Esophagus muscularis mucosa (tissue), 4 donors: ENCODE measurements at places on chromosomes 7 and 10. TPM values are rescaled to one million over a fixed set of nuclear protein-coding genes. Genes with fewer than 3 reads are reported as not detected.

DNA sequence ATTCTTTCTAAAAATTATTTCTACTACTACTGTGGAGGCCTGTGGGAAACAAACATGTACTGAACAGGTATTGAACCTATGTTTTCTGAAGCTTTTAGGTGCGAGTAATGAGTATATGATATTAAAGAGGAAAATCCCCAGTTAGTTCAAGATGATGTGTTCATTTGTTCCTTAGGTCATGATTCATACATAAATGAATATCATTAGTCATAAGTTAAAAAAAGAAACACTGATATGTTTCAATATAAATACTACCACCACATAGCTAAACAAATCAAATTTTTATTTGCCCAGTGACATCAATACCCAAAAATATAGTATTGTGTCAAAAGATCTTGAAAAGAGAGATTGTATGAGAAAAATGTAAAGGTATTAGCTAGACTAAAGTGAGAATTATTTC lies 210.7 kb upstream of the GNAI1 start:
- H3K4me1 ChIP-seq, result no peaks in the 10 kb centered on the region
- H3K36me3 ChIP-seq, result no peaks in the 10 kb centered on the region
- no peaks in the 10 kb centered on the region for H3K27me3 ChIP-seq
- DNase-seq, result no peak

DNA sequence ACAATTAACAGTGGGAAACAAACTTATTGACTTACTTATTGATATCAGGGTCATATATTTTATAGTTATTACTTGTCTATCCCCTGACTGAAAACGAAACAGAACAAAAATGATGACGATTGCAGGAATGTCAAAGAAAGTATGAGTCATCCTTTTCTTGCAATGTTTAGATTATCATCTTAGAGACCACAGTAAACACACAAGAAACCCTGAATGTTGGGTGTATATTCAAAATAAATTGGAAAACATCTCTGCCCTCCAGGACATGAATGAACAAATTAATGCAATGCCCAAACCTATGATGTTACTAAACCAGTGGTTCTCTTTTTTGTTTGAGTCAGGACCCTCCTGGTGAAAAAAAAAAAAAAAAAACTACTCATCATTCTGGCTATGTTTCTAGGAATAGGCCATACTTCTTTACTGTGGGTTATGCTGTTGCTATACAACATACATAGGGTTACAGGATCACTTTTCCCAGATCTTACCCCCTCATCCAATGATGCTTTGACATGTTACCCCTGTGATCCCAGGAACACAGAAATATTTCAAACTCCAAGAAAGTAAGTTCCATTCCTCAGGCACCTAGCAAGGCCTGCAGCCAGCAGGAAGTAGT lies 623.4 kb upstream of the IGFBP3 start:
- H3K36me3 ChIP-seq, result no peaks in the 10 kb centered on the region
- H3K4me1 ChIP-seq, result no peaks in the 10 kb centered on the region
- no peaks in the 10 kb centered on the region for H3K27me3 ChIP-seq
- DNase-seq, result no peak
- H3K4me3 ChIP-seq, result no peak overlapping the region

- no peaks in the 10 kb centered on the region for H3K36me3 ChIP-seq
- H3K4me1 ChIP-seq, result peaks cover 8% of the 10 kb centered on the region
- no peaks in the 10 kb centered on the region for H3K27me3 ChIP-seq
- H3K4me3 ChIP-seq, result no peak overlapping the region
Measured at GRCh38 chr10:121615836-121616235, 17.6 kb upstream of the FGFR2 start.

GRCh38 chr7:116569737-116570136 lies 44.9 kb downstream of the CAV1 start:
- no peak for DNase-seq
- H3K27me3 ChIP-seq, result no peaks in the 10 kb centered on the region
- no peak overlapping the region for H3K27ac ChIP-seq
- H3K36me3 ChIP-seq, result no peaks in the 10 kb centered on the region

DNA sequence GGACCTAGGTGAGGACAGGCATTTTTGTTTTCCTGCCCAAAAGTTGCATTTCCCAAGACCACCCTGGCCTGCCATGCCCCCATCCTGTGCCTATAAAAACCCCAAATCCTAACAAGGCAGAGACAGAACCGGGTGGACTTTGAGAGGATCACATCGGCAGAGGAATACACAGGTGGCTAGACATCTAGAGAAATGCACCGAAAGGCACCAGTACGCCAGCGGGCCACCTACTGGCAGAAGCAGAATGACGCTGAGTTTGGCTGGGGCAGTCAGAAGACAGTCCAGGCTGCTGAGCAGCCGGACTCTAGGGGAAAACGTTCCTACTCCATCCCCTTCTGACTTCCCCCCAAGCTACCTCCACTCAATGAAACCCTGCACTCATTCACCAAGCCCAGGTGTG lies 2.8 kb downstream of the AKR1C4 start:
- H3K4me1 ChIP-seq, result no peaks in the 10 kb centered on the region
- no peak overlapping the region for H3K4me3 ChIP-seq
- DNase-seq, result no peak
- no peaks in the 10 kb centered on the region for H3K27me3 ChIP-seq

DNA sequence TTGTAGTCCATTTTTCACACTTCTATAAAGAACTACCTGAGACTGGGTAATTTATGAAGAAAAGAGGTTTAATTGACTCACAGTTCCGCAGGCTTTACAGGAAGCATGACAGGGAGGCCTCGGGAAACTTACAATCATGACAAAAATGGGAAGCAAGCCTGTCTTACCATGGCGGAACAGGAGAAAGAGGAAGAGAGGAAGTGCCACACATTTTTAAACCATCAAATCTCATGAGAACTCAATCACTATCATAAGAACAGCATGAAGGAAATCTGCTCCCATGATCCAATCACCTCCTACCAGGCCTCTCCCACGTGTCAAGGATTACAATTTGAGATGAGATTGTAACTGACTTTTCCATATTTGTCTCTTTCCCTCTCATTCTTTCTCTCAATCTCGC lies 9.3 kb upstream of the PNPLA8 start:
- no peaks in the 10 kb centered on the region for H3K36me3 ChIP-seq
- H3K27ac ChIP-seq, result no peak overlapping the region
- no peaks in the 10 kb centered on the region for H3K27me3 ChIP-seq
- DNase-seq, result no peak
- no peaks in the 10 kb centered on the region for H3K4me1 ChIP-seq

GRCh38 chr7:70678621-70679251 lies 453.2 kb upstream of the GALNT17 start:
- H3K36me3 ChIP-seq, result no peaks in the 10 kb centered on the region
- no peaks in the 10 kb centered on the region for H3K27me3 ChIP-seq
- peaks cover 4% of the 10 kb centered on the region for H3K4me1 ChIP-seq
- no peak for DNase-seq
- no peak overlapping the region for H3K4me3 ChIP-seq

GRCh38 chr10:131396121-131397050 lies 84.9 kb upstream of the TCERG1L start:
- H3K27ac ChIP-seq, result no peak overlapping the region
- H3K4me1 ChIP-seq, result peaks cover 14% of the 10 kb centered on the region
- no peaks in the 10 kb centered on the region for H3K36me3 ChIP-seq
- no peaks in the 10 kb centered on the region for H3K27me3 ChIP-seq
- H3K4me3 ChIP-seq, result no peak overlapping the region

DNA sequence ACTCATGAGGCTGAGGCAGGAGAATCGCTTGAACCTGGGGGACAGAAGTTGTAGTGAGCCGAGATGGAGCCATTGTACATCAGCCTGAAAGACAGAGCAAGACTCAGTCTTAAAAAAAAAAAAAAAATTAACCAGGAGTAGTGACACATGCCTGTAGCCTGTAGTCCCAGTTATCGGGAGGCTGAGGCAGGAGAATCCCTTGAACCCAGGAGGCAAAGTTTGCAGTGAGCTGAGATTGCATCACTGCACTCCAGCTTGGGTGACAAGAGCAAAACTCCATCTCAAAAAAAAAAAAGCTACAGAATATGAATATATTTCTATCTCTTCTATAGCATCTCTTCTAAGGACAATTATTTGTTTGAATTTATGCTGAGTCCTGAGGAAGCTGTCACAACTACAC lies 6.5 kb downstream of the AZGP1 start:
- no peaks in the 10 kb centered on the region for H3K27me3 ChIP-seq
- no peak overlapping the region for H3K27ac ChIP-seq
- no peak overlapping the region for H3K4me3 ChIP-seq
- H3K36me3 ChIP-seq, result no peaks in the 10 kb centered on the region
- H3K4me1 ChIP-seq, result peaks cover 2% of the 10 kb centered on the region
- DNase-seq, result no peak

GHRHR gene
- not detected for total RNA-seq

GRCh38 chr7:51274001-51274400 lies 42.6 kb downstream of the COBL start:
- H3K27ac ChIP-seq, result no peak overlapping the region
- H3K4me1 ChIP-seq, result peaks cover 28% of the 10 kb centered on the region
- no peaks in the 10 kb centered on the region for H3K27me3 ChIP-seq
- no peak overlapping the region for H3K4me3 ChIP-seq
- no peaks in the 10 kb centered on the region for H3K36me3 ChIP-seq

- no peaks in the 10 kb centered on the region for H3K27me3 ChIP-seq
- peak; percentile 97 for DNase-seq
- H3K4me3 ChIP-seq, result peak overlapping the region; percentile 28
- H3K4me1 ChIP-seq, result peaks cover 87% of the 10 kb centered on the region
- H3K27ac ChIP-seq, result peak overlapping the region; percentile 100
- H3K36me3 ChIP-seq, result no peaks in the 10 kb centered on the region
Measured at GRCh38 chr10:132464256-132465192, 67.5 kb downstream of the PWWP2B start.

GRCh38 chr10:103554488-103555324 lies 61.2 kb downstream of the NEURL1 start:
- no peaks in the 10 kb centered on the region for H3K27me3 ChIP-seq
- H3K4me3 ChIP-seq, result peak overlapping the region; percentile 59
- H3K27ac ChIP-seq, result peak overlapping the region; percentile 41
- no peak for DNase-seq

- no peaks in the 10 kb centered on the region for H3K27me3 ChIP-seq
- no peak overlapping the region for H3K27ac ChIP-seq
- no peak for DNase-seq
- no peaks in the 10 kb centered on the region for H3K4me1 ChIP-seq
- no peak overlapping the region for H3K4me3 ChIP-seq
Measured at GRCh38 chr7:157553256-157553655, 216.5 kb downstream of the DNAJB6 start.

DNA sequence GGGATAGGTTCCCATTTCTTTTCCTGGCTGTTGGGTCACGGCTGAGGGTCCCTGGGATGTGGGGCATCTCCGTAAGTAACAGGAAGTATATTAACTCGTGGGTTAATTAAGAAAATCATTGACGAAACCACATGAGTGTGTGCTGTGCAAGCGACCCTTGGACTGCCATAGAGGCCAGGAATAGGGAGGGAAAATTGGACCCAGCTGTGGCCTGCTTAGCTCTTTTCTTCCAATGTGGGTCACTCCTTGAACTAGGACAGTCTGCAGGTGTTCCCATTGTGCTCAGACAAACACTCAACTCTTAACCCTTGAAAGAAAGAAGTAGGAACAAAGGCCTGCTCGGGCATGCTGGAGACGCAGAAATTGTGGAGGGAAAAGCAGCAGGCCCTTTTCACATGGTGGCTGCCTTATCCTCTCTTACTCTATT lies 25.6 kb upstream of the PLEKHA1 start:
- H3K4me1 ChIP-seq, result peaks cover 4% of the 10 kb centered on the region
- no peaks in the 10 kb centered on the region for H3K27me3 ChIP-seq
- H3K27ac ChIP-seq, result no peak overlapping the region
- DNase-seq, result no peak

DNA sequence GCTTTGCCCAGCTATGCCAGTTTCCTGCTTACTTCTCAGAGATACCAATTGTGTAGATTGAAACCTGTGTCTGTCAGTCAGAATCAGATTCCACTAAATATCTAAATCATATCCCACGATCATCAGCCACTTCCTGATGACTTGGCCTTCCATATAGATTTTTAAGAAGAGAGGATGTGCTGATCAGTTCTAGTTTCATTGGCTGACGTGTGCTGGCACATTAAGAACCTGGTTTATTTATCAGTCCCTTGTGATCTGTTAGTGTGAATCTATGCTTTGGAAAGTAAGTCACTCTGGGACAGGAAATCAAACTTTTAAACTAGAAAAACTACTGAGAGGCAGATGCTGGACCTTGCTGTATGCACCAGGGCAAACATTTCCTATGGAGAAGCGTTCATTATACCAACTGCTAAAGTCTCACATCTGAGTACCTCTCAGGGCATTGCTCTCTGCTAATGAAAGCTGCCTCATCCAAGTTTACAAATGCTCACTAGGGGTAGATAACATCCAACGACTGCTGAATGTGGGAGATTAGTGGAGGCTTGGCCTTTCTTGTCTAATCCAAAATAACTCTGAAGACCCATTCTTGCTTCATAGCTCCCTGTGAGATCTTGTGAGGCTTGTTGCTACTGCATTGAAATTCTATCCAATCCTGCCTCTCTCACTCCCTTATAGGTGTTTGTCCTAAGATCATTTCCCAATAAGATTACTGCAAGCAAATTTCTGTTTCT lies 109.1 kb downstream of the ARL4A start:
- H3K36me3 ChIP-seq, result no peaks in the 10 kb centered on the region
- H3K4me1 ChIP-seq, result no peaks in the 10 kb centered on the region
- H3K4me3 ChIP-seq, result no peak overlapping the region
- H3K27ac ChIP-seq, result no peak overlapping the region
- DNase-seq, result no peak
- H3K27me3 ChIP-seq, result no peaks in the 10 kb centered on the region

DNA sequence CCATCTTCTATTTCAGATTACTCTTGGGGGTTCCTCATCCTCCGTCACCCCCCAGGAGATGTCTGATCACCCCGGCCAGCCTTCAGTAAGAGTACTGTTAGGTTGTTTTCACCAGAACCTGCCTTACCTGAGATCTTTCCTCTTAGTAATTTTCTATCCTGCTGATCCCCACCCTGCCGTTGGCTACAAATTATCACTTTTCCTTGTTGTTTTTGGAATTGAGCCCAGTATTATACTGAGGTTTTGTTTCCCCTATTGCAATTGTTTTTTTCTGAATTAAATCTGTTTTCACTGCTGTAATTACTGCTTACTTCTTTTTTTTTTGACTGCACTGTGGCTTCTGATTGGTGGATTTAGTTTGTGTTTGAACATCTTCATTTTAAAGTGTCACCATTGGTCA lies 14.7 kb downstream of the SPAM1 start:
- no peaks in the 10 kb centered on the region for H3K4me1 ChIP-seq
- H3K27me3 ChIP-seq, result no peaks in the 10 kb centered on the region
- DNase-seq, result no peak
- H3K36me3 ChIP-seq, result no peaks in the 10 kb centered on the region

NOS3 gene
- total RNA-seq, result 3.7 TPM

GRCh38 chr7:76343294-76343930 lies 15.4 kb downstream of the YWHAG start:
- no peaks in the 10 kb centered on the region for H3K27me3 ChIP-seq
- H3K4me1 ChIP-seq, result peaks cover 39% of the 10 kb centered on the region
- no peak overlapping the region for H3K27ac ChIP-seq
- DNase-seq, result no peak

- DNase-seq, result no peak
- H3K4me3 ChIP-seq, result no peak overlapping the region
- peaks cover 33% of the 10 kb centered on the region for H3K4me1 ChIP-seq
- no peaks in the 10 kb centered on the region for H3K36me3 ChIP-seq
- no peak overlapping the region for H3K27ac ChIP-seq
Measured at GRCh38 chr7:70135656-70136055, 537.4 kb downstream of the AUTS2 start.

GRCh38 chr10:17585016-17585415 lies 32.2 kb downstream of the HACD1 start:
- no peaks in the 10 kb centered on the region for H3K4me1 ChIP-seq
- no peaks in the 10 kb centered on the region for H3K36me3 ChIP-seq
- no peaks in the 10 kb centered on the region for H3K27me3 ChIP-seq
- H3K27ac ChIP-seq, result no peak overlapping the region
- no peak for DNase-seq
